Testis (tissue), 5 donors: ENCODE measurements at places on chromosomes 3 and 15. TPM values are rescaled to one million over a fixed set of nuclear protein-coding genes. Genes with fewer than 3 reads are reported as not detected.
A peak's percentile ranks its signal among the peaks of the same experiment; 100 is the strongest.

Gene ADAMTS9
- total RNA-seq: 5.1 TPM

Gene ALDH1A3
- total RNA-seq: 69.9 TPM

Gene UBE2Q2
- 36.4 TPM for total RNA-seq

GRCh38 chr3:105564546-105565288, 198.0 kb downstream of the ALCAM start:
- no peak for DNase-seq

GRCh38 chr15:61764981-61765380, 295.3 kb downstream of the VPS13C start:
- DNase-seq: no peak

DNA sequence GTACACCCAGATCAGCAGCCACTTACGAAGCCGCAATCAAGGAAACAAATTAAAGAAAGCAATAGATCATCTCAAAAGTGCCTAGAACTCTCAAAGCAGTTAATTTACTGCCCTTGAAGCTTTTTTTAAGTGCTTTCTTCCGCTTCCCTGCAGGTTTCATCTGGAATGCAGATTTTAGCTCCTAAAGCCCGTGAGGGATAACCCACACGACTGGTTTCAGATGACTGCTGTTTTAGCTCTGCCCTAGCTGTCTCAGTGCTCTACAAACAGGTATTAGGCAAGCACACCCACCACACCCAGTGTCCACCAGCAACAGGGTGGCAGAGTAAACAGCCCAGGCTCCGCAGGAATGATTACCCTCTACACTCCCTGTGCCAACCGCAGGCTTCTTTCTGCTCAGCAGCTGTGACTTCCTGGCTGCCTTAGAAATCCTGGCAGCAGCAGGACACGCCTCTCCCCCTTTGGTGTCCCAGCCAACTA, 126.0 kb downstream of the FMN1 start:
- no peak for DNase-seq

GRCh38 chr3:146246526-146246925, 4.4 kb downstream of the PLSCR4 start:
- DNase-seq: no peak

GRCh38 chr15:81331600-81331999, 7.7 kb upstream of the STARD5 start:
- DNase-seq: peak; percentile 82

DNA sequence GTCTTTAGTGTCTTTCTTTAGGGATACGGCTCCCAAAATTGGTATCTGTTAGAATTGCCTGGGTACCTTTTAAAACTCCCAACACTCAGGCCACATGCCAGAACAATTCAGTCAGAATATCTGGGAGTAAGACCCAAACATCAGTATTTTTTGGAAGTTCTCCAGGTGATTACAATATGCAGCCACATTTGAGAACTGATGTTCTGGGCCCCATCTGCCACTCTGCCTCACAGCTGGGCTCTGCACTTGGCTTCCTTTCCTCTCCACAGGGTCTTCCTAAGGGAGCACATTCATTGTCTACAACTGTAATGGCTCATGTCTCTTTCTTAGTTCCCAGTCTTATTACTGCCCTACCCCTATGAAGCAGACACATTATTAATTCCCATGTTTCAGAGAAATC, 394.5 kb downstream of the MFSD1 start:
- no peak for DNase-seq

GRCh38 chr15:64096668-64097384, 1.0 kb downstream of the SNX1 start:
- DNase-seq: no peak

- DNase-seq: no peak
Observed at GRCh38 chr15:33392453-33392852, 81.7 kb downstream of the RYR3 start.

Gene LSMEM2
- 3.2 TPM for total RNA-seq

GRCh38 chr3:52056521-52056967, at the start of gene DUSP7:
TSS of gene DUSP7 (minus strand) at chr3:52056571. CDS start at chr3:52056366, 205 bp downstream.
- peak; percentile 73 for DNase-seq

- DNase-seq: no peak
Observed at GRCh38 chr15:51131596-51132290, 37.0 kb upstream of the TNFAIP8L3 start.

DNA sequence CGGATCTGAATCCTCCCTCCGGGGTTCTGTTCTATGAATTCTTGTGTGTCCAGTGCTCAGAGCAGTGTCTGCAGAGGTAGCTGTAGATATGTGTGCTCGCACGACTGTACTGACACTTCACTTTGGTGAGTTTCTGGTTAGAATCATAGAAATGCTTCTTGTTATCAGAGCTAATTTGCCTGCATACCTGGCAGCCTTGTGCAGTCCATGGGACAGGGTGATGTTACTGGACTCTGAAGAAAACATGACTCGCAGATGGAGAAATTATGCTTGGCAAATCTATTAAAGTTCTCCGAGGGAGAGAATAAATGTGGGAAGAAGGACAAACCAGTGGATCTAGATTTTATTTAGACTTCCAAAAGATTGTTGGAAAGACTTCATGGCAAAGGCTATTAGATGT, 12.2 kb downstream of the CGNL1 start:
- DNase-seq: peak; percentile 47

DNA sequence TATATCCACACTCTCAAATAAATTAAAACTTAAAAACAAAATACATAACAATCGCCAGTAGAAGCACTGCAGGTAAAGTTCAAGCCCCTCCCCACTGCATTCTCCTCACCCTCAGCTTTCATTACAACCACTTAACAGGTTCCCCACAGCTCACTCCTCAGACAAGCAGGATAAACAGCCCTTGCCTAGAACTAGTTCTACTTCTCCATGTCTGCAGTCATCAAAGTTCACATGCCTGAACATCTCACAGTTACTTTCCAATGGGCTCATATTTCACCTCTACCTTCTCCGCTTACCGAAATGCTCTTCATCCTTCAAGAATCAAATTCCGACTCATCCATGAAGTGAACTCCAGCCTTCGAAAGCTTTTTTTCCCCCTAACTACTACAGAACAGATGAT, 4.1 kb downstream of the YEATS2 start:
- DNase-seq: no peak

DNA sequence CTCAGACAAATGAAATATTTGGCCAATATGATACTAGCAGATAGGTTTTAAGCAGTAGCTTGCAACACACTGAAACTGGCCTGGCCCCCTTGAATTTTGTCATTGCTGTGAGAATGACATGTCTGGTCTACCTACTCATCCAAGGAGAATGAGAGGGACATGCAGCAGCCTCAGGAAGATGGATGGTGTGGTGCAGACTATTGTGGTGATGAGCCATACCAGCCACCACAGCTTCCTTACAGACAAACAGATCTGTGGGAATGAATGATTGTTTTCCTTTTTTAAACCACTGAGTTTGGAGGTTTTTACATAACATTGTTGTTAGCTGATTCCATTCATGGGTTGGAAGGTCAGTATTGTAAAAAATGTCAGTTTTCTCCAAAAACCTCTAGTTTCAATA, 133.7 kb upstream of the POU1F1 start:
- DNase-seq: no peak

GRCh38 chr3:189573004-189573403, 58.2 kb upstream of the TP63 start:
- DNase-seq: no peak

DNA sequence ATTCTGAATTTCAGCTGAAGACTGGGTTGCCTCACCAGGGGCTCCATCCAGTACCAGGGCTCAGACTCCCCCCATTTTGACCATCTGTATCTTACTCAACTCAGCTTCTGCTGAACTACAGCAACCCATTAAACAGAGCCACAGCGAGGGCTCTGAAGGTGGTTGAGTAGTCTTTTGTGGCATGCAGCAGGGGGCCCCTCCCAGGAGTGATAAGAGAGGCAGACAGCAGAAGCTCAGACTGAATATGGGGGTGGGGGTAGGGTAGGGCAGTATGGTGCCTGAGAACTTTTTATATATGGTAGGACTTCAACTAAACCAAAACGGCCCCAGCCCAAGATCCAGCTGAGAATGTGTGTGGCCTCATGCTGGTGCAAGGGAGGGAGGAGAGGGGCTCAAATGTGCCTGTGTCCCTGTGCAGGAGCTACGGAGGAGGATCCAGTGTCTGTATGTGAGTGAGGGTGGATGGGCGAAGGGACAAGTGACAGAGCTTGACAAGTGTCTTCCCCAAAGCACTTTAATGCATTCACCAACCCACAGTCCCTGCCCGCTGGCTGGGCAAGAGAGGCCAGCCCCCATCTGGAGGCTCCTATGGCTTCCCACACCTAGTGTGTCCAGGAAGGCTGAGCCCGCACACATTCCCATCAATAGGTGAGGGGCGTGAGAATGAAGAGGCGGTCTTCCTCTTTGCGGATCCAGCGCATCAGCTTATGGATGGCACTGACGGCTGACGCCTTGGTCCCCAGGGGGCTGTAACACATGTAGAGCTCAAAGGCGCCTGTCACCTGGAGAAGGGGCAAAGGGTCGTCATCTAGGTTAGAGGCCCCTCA, 4.9 kb upstream of the MST1R start:
- DNase-seq: no peak

DNA sequence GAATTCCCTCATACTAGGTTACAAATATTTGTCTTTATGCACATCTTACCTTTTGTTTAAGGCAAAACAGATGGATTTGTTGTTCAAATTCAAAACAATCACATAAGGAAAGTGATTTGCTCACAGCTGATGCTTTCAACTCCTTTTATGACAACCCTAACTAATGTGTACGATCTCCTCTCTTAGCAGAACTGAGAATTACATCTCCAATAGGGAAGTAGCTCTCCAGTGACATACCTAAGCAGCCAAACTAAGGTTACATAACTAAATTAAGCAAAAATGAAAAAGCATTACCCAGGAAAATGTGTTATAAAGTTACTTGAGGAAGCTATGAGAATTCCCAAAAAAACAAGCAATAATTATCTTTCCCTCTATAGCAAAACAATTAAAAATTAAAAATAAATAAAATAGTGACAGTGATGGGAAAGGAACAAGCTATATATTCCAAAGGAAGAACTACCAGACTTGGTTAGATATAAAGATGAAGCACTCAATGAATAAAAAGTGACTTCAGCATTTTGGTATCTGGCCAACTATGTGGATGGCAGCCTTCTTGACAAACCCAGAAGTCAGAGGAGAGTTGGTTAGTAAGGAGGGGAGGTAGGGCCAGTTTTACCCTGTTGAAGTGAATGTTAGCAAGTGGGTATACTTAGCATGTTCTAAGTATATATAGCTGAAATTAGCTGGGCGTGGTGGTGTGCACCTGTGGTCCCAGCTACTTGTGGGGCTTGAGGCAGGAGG, 32.4 kb downstream of the PEAK1 start:
- no peak for DNase-seq

- DNase-seq: no peak
Observed at GRCh38 chr15:64699751-64700388, 75.5 kb downstream of the RBPMS2 start.

- DNase-seq: no peak
Observed at GRCh38 chr15:69825941-69826818, 271.5 kb downstream of the TLE3 start.

DNA sequence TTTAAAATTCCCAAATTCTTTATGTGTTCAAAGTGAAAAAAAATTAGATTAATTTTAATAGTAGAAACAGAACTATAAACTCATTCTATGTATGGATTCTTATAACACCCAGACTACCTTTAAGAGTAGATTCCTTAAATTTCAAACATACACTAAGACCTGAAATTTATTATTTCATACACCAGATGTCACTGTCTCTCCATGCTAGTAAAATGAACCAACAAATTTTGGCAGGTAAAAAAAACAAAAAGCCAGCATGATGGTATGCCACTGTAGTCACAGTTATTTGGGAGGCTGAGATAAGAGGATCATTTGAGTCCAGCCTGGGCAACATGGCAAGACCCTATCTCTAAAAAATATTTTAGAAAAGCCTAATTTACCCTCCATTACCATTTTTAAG, 461.3 kb upstream of the NAALADL2 start:
- DNase-seq: no peak

GRCh38 chr3:169509780-169510692, 153.5 kb downstream of the MECOM start:
- DNase-seq: no peak

Gene FYTTD1
- total RNA-seq: 79.5 TPM

Gene TP63
- total RNA-seq: 10.5 TPM

DNA sequence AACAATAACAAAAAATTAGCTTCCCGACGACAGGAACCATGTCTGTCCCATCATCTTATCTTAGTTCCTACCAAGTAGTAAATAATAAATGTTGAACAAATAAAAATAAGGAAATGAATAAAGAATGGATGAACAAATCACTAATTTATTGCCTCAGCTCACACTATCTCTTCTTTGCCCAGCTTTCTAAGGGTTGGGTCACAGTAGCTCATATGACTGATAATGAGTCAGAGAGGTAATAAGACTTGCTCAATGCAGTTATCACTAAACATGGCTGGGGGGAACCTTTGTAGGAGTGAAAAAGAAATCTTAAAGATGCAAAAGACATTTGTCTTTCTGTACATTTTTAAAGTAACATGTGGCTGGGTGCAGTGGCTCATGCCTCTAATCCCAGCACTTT, 182.2 kb downstream of the WDR76 start:
- no peak for DNase-seq

GRCh38 chr3:187024536-187025226, 94.4 kb downstream of the ST6GAL1 start:
- DNase-seq: no peak

- no peak for DNase-seq
Observed at GRCh38 chr15:74383695-74384565, 16.5 kb upstream of the CYP11A1 start.

- no peak for DNase-seq
Observed at GRCh38 chr3:115626721-115627120, 3.4 kb downstream of the GAP43 start.

Gene ITPKA
- total RNA-seq: 21.3 TPM

Gene SEMA3G
- 2.1 TPM for total RNA-seq

DNA sequence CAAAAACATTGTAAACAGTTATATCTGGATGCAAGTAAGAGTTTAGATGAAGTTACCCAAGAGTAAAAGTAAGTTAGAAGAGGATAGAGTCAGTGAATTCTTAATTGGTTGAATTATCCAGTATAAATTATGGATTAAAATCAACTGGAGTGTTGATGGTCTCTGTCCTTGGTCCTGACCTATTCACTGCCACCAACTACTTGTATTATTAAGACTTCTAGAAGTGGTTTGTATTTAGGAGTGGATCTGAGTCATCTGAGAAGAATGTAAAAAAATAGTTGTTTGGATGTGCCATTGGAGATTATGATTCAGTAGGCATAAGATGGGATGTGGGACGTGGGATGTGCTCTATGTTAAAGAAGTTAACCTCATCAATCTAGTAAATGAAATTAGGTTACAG, 86.4 kb downstream of the SYNPR start:
- DNase-seq: no peak
